ENCODE measurements at places on chromosomes 2 and 18.

DNA sequence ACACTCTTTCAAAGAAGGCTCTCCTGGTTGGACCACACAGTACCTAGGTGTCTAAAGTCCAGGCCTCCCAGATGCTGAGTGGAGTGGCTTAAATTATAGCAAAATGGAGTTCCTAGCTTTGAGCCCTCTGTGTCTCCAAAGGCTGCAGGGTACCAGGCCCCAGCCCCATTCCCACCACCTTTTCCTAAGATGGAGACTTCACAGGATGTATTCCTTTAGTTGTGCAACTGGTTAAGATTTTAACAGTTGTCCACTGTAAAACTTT lies 4.9 kb downstream of the SMAD7 start:
- no peak for DNase-seq

DNA sequence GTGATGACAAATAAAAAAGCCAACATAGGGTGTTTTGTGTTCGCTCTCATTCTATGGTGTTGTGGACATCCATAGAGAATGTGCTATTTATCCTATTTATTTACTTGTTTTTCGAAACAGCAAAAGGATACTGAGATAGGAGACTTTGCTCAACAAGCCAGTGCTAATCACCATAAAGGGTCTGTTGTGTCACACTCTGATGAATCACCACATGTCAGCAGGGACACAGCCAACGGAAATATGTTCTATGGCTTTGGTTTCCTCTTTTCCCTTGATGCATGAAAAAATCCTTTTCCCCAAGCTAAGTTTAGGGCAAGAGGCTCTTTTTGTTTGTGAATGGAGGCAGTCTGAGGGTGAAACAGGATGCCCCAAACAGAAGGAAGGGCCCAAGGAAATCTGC lies 154.3 kb downstream of the RNF152 start:
- DNase-seq, result no peak

- DNase-seq, result no peak
These were observed 1.3 kb downstream of the R3HDM1 start for GRCh38 chr2:135532581-135532980.

- no peak for DNase-seq
These were observed 44.4 kb downstream of the ACVR1 start for GRCh38 chr2:157831573-157832315.

DNA sequence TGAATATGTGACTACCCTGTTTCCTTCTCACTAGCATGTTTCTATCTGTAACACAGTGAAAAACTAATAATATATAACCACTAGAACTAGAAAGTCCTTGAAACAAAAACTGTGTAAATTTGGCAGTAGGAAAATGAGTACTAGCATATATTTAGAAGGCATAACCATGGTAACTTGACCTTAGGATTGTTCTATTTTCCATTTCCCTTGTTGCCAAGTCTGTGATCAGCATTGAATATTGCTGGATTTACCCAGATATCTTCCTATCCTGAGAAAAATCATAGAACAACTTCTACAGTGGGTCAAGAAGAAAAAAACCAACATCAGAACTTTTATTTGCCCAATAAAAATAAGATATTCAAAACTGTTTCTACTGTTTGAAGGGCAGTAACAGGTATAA lies 563.9 kb upstream of the NRXN1 start:
- no peak for DNase-seq

DNA sequence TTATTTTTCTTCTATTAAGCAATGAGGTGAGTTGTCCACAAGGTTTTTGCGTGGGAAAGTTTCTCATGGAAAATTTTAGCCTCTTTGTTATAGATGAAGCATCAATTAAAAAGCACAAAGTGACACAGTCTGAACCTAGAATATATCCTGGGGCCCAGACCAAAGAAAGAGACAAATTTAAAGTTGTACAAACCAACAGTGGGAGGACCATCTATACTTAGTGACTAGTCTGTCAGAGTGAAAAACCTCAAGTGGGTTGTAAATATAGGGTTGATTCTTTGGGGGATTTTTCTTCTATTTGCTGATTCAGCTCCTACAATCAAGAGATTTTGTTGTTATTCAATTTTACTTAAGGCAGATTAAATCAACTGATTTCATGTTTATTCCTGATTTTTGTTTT lies 256.2 kb downstream of the SATB2 start:
- DNase-seq, result no peak

DNA sequence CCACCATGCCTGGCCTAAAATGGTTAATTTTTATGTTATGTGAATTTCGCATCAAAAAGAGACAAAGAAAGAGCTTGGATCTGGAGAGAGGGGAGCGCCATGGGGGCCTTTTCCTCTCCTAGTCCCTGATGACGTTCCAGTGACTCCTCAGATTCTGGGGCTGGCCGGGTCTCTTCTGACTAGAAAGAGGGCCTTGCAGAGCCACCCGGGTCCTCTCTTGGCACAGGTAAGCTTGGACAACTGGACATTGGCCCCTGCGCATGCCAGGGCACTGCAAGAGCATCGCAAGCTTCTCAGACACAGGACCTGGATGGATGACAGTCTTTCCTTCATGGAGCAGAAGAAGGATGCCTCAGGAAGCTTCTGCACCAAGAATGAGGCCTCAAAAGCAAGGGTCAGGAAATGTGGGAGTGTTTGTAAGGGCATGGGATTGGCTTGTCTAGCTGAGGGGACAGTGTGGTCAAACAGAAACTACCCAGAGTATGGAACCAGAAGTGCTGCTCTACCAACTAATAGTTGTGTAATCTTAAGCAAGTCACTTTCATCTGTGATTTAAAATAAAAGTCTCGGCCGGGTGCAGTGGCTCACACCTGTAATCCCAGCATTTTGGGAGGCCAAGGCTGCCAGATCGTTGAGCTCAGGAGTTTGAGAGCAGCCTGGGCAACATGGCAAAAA lies 35.2 kb downstream of the FOSL2 start:
- no peak for DNase-seq

DNA sequence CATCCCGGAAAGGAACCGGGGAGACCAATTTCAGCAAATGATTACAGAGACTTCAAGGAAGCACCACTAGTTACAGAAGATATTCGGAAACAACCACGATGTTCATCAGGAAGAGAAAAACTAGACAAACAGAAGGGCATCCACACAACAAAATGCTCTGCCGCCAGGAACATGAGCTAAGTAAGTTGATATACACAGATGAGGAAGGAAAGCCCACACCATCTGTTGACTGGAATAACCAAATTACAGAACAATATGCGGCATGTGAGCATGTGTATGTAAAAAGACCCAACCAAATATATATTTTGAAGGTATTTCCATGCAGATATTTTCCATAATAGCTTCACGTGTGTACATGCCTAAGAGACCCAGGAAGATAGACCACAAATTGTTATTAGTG lies 47.0 kb downstream of the ACKR3 start:
- DNase-seq, result no peak

DNA sequence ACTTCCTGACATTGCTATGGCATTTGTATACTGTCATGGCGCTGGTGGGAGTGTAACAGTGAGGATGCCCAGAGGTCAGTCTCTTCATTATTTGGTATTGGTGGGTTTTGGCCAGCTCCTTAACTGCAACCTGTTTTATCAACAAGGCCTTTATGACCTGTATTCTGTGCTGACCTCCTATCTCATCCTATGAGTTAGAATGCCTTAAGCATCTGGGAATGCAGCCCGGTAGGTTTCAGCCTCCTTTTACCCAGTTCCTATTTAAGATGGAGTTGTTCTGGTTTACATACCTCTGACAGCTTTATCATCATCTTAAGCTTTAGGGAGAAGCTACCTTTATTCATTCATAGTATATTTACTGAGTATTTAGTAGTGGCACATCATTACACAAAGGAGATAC lies 103.8 kb downstream of the RAPGEF4 start:
- no peak for DNase-seq

DNA sequence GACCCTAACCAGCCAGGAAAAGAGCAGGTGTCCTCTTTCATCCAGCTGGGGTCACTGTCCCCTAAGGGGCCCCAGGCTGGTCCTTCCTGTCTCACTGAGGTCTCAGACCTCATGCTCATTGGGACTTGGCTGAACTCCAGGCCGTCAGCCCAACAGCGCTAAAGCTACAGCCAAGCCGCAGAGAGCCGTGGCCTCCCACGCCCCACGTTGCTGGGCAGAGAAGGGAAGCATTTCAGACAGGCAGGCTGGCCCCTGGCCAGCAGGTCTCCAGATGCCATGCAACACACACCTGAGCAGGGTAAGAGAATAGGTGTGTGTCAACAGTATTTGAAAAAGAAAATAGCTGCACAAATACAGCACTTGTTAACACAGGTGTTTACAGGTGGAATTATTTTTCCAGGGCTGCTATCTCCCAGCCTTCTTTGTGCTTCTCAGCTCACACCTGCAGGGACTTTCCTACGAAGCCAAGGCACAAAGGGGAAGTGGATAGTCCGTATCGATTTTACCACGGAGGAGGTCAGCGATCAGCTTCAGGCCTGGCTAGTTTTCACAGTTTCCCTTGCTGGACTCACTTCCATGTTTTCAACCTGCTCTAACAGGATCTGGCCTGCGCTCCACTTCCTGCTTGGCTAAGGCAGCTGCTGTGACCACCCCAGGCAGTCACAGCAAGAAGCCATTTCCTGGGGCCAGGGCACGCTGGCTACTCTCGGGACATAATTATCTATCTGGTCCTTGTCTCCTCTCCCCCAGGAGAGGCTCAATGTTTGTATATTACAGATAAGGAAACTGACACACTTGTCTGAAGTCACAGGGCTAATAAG lies 156.1 kb upstream of the ID2 start:
- DNase-seq, result peak; percentile 61

DNA sequence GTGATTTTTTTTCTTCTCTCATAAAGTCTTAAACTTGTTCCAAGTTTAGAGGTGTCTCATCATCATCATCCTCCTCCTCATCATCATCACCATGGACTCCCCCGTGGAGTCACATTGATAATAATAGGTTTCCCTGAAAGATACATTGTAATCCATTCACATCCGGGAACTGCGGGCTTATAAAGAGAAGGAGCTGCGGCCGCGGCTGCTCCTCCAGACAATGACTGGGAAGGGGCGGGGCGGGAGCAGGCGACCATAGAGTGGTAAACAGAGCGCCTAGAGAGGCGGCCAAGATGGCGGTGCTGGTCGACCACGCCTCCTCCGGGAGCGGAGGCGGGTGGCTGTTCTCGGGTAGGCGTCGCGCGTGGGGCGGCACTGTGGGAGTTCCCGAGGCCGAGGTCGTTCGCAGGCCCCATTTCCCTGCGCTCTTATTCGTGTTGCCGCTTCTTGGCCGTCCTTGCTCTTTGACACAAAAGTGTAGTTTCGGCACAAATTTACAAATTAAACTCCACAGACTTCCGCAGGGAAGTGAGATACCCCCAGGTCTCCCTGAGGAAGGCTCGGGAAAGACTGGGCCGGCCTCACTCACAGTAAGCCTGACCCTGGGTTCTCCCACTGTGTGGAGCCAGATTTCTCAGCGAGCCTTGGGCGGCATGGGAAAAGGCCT lies 1.8 kb upstream of the TCF4 start:
- peak; percentile 66 for DNase-seq

DNA sequence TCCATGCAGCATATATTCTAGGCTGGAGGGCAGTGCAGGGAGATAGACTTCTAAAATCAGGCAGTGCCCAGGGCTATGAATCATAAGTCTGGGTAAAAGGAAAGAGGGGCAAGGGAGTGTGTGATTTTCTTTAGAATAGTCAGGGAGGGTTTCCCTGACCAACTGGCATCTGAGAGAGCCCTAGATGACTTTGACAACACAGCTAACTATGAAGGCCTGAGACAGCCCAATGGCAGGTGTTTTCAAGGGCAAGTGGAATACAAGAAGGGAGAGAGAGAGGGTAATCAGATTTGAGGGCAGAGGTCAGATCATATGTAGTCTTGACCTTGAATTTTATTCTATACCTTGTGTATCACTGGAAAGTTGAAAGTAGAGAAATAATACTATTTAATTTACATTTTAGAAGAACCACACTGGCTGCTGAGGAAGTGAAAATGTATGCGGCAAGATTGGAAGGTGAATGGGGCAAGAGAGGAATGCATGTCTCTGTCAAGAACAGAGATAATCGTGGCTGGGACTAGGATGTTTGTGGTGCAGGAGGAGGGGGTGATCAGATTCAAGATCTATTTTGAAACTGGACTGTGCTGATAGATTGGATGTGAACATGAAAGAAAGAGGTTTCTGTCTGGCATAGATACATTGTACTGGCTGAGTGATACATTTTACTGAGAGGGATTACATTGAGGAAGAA lies 1.9 kb upstream of the ITGB6 start:
- DNase-seq, result no peak

GRCh38 chr2:144006139-144006538 lies 513.8 kb downstream of the ZEB2 start:
- DNase-seq, result no peak

DNA sequence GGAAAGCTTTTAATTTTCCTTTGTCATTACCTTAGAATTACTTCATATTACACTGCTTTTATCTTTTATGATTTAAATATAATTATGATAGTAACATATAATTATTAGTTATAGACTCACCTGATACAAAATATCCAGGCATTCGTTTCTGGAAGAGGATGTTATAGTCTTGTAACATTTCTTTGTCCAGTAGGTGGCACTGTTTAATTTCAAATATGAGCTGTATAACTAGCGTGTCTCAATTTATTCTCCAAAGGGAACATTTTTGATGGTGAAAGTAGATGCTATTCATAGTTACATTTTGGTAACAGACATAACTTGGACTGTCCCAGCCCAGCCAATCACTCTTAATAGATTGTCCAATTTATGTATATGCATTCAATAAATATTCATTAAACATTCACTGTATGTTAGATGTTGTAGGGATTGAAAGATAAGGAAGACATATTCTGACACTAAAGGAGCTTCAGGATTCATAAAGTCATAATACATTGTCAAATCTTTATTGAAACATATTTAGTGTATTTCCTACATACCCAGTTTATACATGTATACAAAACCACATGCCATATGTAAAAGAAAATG lies 19.2 kb downstream of the DAW1 start:
- no peak for DNase-seq

GRCh38 chr18:65938592-65939372 lies 188.0 kb downstream of the CDH7 start:
- DNase-seq, result peak; percentile 1

DNA sequence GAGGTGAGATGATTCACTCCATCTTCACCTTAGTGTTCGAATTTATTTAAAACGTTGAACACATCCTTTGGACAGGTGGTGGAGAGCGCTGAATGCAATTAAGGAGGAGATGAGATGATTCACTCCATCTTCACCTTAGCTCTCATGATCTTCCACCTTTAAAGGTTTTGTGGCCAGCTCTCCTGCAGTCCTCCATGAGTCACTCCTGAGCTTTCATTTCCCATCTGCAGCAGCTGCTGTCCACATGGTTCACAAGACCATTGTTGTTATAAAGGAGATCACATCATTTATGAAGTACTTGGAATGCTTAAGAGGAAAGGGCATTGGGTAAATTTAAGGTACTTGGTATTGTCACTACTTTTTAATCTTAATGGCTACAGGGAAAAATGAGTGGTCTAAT lies 298.5 kb downstream of the PAX3 start:
- no peak for DNase-seq

- no peak for DNase-seq
These were observed 12.0 kb upstream of the ZCCHC2 start for GRCh38 chr18:62510789-62511188.

Data from GM12891 (cell line).